Activated CD8-positive, alpha-beta memory T cell treated with anti-CD3 and anti-CD28 coated beads for 1 hour (primary cell): ENCODE measurements at places on chromosomes 7 and 10.

- DNase-seq: no peak
Measured at GRCh38 chr7:14449291-14449690, 453.3 kb downstream of the DGKB start.

DNA sequence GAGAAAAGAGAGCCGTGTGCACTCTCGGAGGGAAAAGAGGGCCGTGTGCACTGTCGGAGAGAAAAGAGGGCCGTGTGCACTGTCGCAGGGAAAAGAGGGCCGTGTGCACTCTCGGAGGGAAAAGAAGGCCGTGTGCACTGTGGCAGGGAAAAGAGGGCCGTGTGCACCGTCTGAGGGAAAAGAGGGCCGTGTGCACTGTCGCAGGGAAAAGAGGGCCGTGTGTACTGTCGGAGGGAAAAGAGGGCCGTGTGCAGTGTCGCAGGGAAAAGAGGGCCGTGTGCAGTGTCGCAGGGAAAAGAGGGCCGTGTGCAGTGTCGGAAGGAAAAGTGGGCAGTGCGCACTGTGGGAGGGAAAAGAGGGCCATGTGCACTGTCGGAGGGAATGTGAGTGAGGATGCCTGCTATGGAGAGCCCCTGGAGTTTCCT lies 188.7 kb downstream of the DNAJB6 start:
- no peak for DNase-seq

- DNase-seq: no peak
Measured at GRCh38 chr10:13453896-13454295, 74.9 kb downstream of the BEND7 start.

- DNase-seq: no peak
Measured at GRCh38 chr10:71634531-71635164, 84.9 kb downstream of the C10orf105 start.

- no peak for DNase-seq
Measured at GRCh38 chr10:80642661-80643060, 105.0 kb downstream of the SH2D4B start.

GRCh38 chr7:74009719-74010118 lies 18.3 kb upstream of the ELN start:
- DNase-seq: no peak

DNA sequence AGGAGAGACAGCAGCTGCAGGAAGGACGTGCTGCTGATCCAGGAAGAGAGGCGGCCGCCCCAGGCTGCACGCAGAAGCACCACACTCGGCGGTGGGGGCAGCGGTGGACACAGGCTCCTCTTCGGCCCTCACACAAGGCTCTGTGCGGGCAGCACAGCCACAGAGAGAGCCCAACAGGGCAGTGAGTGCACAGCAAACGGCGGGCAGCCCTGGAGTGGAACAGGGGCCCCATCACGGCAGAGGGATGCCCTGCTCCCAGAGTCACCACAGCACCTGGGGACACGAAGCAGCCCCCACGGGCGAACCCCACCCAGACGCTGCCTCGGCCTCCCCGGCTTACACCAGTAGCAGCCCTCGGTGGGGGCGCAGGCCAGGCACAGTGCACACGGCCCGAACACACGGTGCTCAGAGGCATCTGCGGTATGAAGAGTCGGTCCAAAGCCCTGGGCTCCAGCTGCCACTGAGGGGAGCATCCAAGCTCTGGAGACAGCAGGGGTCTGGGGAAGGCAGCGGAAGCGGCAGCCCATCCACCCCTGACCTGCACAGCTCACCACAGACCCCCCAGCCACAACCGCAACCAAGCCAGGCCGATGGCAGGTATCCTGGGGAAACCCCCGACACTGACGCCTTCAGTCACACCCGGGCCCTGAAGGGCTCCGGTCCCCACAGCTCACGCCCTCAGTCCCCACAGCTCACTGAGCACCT lies 16.8 kb downstream of the NUDT1 start:
- no peak for DNase-seq

- no peak for DNase-seq
Measured at GRCh38 chr10:77400033-77400432, 237.6 kb downstream of the KCNMA1 start.

- DNase-seq: no peak
Measured at GRCh38 chr7:68125168-68125567, 1128.5 kb downstream of the TYW1 start.

DNA sequence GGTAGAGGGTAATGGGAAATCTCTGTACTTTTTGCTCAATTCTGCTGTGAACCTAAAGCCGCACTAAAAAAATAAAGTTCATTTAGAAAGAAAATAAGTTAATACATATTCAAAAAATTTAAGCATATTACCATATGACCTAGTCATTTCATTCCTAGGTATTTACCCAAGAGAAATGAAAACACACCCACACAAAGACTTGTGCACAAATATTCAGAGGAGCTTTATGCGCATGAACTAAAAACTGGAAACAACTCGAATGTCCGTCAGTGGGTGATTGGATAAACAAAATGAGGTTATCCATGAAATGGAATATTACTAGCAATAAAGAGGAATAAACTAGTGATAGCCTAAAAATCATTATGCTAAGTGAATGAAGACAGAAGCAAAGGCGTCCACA lies 62.6 kb upstream of the ZNRF2 start:
- no peak for DNase-seq

GRCh38 chr10:102534333-102534732 lies 30.6 kb downstream of the SUFU start:
- DNase-seq: no peak

GRCh38 chr7:111929264-111929663 lies 276.9 kb downstream of the DOCK4 start:
- DNase-seq: no peak

DNA sequence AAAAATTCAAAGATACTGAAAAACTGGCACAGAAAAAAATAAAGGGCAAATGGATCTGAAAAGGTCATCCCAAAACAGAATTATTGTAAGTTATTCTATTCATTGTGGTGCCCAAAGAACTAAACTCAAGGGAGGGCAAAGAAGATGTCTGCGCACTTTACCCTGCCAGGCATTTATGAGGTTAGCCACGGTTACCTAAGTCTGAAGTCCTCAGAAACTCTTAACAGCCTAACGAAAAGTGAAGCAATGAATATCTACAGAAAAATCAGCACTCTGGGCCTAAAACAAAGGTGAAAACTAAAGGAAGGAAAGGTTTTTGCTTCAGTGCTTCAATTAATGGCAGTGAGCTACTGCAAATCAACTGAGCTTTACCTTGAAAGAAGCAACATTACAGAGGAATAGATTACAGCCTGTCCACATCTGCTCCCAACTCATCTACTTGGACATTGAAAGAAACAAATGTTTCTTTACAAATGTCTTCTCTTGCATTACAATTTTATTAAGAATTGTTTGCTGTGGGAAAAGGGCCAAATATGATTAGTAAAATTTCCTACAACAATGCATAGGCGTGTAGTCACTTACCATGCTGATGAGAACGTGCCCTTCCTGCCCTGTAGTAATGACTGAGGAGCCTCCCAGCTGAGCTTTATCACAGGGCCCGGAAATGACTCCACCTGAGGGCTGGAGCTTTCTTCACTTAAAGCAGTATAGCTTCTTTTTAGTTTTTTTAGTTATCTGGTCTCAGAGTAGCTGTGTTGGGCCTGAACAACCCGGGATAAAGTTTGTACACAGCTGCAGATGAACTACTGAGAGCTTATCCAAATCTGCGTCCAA lies at the start of gene TUBAL3:
Gene TUBAL3 (minus strand): TSS at position 621 of the 834 bp plus-strand sequence. CDS start 36 bp downstream, at position 585.
- DNase-seq: no peak

DNA sequence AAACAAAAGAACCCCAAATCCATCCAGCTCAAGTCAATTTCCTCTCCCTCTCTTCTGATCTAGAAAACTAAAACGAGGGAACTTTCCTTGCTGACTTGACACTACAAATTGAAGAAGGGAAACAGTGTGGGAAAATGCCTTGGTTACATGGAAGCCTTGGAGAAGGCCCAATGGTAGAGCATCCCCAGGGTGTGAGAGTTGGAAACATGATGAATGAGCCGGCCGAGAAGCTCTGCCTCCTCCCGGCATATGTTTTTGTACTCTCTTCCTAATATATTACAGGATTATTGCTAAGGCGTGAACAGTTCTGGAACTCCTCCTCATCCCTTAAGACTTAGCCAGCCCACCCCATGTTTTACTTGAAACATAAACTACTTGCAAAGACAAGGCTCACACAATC lies 618.2 kb upstream of the MGMT start:
- no peak for DNase-seq

- no peak for DNase-seq
Measured at GRCh38 chr7:141053626-141054025, 20.2 kb upstream of the TMEM178B start.

DNA sequence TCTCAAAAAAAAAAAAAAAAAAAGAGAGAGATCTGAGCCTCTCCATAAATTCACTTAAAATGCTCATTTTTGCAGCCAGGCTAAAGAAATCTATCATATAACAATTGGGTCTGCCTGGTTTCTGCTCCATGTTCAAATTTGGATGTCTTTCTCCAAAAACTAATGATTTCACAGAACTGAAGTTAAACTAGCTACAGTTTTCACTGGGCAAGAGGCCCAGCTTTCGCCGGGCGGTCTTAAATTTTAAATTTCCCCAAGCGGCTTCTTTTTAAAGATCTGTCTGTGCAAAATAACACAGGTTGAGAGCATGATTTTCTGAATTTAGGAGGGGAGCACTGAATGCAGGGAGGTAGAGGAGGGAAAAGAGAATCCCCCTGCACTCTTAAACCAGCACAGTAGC lies 603.4 kb downstream of the KCNMA1 start:
- DNase-seq: no peak

DNA sequence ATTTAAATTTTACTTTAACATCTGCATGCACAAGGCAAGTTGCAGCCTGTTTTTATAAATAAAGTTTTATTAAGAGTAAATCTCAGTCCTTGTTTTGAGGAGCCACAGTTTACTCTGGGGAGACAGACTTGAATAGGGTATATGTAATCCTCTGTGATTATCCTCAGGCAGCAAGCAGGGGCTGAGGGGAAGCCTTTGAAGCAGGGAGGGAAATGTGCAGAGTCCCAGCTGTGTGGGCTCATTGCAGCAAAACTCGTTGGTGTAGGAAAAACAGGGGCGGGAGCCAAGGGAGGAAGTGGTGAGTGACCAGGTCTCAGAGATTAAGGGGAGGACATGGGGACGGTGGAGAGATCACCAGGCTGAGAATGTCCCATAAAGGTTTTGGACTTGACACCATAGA lies 34.3 kb upstream of the SMC3 start:
- no peak for DNase-seq

- DNase-seq: no peak
Measured at GRCh38 chr7:105097619-105098018, 83.6 kb downstream of the KMT2E start.

DNA sequence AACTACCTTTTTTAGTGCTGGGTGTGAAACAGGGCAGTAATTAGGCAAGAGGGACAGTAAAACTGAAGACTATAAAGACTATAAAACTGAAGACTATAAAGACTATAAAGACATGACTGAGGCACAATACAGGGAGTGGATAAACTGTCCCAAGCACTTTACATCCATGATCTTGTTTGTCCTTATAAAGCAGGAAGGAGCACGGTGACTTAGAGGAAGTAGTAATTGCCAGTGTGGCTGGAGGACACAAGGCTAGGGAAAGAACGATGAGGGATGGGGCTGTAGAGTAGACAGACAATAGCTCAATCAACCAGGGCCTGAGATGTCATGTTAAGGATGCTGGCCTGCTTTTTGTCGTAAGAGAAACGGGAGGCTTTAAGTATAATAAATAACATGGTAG lies 26.0 kb downstream of the DNAJC12 start:
- DNase-seq: no peak

GRCh38 chr7:158854681-158855081 lies 1.7 kb upstream of the DYNC2I1 start:
- no peak for DNase-seq

- no peak for DNase-seq
Measured at GRCh38 chr7:137399827-137400823, 56.6 kb upstream of the PTN start.

DNA sequence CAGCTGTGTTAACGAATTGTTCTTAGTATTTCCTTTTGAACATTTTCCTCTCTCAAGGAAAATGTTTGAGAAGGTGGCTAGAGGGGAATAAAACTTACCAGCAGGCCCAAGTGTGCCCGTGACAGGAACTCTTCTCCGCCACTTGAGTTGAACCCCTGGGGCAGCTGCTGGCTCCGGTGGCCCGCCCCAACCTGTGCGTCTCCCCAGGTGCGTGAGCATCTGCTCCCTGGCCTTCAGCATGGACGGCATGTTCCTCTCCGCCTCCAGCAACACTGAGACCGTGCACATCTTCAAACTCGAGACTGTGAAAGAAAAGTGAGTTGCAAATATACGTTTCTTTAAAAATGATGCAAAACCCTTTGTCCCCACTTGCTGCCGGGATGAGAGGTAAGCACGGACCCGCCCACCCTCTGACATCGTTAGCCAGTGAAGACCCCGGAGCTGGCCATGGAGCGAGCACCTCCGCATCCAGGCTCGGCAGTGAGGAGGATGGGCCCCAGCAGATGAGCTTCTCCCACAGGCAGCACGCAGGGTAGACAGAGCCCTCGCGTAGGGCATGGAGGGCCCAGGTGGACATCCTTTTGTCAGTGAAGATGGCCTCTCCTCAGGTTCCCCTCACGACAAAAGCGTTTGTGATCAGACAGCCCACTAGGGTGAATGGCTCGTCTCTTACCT lies 35.7 kb downstream of the WIPI2 start:
- no peak for DNase-seq

GRCh38 chr10:51112013-51112412 lies 37.7 kb downstream of the PRKG1 start:
- DNase-seq: no peak

DNA sequence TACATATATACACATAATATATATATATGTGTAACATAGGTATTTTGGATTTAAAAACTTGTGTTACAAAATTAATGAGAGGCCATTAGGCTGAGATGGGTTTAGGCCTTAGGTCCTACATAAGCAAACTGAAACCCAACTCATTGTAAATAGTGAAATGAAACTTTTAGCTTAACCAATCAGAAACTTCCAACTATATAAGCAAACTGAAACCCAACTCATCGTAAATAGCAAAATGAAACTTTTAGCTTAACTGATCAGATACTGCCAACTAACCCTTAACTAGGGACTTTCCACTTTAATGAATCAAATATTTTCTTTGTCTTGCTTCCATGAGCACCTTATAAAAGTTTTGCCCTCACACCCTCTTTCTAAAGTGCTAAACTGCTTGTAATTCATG lies 17.3 kb upstream of the SAMD9L start:
- DNase-seq: no peak

- DNase-seq: no peak
Measured at GRCh38 chr10:27654284-27654683, 91.3 kb downstream of the MKX start.

DNA sequence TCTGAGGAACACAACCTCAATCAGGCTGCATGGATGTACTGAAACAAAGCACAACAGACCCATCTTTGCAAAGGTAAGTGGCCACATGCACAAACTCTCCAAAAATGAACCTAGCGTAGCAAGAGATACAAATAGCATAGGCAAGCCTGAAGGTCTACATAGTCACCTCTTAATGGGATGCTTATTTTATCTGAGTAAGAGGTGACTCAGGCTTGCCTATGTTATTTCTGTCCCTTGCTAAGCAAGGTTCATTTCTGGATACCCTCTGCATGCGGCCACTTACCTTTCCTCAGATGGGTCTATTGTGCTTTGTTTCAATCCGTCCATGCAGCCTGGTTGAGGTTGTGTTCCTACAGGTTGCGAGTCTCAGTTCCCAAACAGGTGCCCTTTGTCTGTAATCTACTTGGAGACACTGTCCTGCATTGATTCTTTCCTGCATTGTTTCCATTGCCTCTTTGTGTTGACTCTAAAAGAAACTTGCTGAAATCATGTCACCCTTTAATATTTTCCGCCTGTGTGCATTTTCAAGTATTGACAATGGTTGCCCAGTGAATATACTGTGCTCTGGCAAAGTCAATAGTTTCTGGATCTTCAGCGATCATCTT lies 291.8 kb upstream of the LYZL1 start:
- DNase-seq: no peak

- DNase-seq: no peak
Measured at GRCh38 chr10:95840121-95840520, 67.7 kb upstream of the CC2D2B start.
